Daoy (cell line): ENCODE measurements at places on chromosomes 4 and X. TPM values are rescaled to one million over a fixed set of nuclear protein-coding genes. Genes with fewer than 3 reads are reported as not detected.

DNA sequence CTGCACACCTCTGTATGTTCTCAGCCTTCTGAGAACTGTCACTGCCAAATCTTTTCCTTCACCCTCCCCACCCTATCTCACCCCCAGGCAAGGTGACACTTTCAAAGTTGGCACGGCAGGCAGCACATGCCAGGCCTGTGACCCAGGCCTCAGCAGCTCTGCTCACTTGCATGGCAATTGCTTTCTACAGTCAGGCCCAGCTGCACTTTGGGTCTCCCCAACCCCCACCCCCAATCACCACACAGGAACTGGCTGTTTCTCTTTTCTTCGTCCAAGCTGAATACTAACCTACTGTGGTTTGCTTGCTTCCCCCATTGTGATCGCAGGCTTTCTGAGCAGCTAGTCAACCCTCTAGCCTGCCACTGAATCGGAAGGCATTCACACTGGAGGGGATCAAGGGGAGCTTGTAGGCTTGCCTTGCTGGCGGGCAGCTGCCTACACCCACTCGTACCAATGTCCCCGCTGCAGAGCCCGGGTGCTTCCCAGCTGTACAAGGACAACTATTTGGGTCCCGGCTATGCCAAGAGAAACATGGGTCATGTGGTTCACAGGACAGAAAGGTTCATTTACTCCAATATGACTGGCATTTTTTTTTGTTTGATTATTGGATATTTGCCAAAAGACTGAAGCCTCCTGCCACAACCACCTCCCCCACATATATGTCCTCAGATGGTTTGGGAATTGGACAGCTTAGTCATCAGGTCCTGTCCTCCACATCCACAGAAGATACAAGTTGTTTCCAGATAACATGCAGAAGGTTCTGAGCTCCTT lies 28.1 kb downstream of the SLC25A43 start:
- no peak for DNase-seq

DNA sequence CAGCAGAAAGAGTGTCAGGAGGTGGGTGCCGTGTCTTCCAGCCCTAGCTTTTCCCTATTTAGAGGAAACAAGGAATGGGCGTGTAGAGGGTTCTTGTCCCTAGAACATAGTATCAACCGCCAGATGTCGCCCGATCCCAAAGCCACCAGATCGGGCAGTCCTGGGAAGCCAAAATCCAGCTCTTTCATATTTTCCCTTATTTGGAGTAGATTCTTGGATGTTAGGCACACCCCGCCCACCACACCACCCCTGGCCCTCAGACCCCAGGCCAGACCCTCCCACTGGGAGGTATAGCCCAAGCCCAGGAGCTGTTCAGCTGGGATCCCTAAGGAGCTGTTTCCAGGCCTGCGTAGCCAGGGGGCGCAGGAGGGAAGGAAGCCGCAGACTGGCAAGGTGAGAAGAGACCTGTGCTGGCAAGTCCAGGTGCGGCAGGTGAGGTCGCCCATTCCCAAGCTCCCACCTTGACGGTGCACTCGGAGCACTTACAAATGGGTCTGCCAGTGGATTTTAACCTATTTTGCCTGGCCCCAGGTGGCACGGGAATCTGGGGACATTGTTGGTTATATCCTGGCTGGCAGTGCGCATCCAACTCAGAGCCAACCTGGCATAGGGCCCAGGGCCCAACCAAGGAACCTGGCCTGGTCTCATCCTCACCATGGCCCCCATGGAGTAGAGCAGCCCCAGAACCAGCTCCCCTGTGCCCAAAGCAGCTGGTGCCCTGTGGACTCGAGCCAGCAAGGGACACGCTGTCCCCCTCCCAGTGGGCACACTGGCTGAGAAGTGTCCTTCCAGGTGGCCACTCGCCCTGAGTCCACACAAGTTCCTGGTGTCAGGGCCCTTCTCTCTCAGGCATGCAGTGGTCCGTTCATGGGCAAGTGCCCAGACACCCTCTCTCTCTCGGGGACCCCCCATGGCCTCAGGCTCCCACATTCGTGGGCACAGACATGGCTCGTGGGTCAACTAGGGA lies 811 bp downstream of the FLNA start:
- peak; percentile 68 for DNase-seq

DNA sequence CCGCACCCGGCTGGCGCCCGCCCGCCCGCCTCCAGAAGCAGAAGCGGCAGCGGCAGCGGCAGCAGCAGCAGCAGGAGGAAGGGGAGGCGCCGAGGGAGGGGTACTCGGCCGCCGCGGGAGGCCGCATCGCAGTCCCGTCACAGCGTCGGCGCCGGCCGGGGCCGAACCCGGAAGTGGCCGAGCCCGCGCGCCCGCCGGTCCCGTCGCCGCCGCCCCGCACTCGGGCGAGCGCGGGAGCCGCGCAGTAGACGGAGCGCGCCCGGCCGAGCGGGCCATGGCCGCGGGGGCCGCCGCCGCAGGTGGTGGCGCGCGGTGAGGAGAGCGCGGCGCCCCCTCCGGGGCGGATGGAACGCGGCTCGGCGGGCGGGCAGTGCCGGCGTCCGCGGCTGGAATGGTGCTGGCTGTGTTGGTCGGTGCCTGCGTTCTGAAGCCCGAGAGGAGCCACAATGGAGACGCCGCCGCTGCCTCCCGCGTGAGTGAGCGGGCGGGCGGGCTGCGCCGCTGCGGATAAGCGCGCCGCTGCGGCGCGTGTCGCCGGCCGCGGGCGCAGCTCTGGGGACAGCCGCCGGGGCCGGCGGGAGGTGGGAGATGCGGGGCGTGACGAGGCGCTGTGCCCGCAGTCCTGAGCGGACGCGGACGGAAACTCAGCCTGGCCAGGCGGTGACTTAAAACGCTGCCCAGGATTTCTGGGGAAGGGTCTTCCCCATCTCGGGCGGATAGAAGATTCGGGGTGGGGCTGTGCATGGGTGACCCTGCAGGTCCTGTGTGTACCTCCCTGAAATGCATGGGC lies at the start of gene KLHL2:
Gene KLHL2 (plus strand): TSS at position 131 of the 790 bp plus-strand sequence. CDS start 316 bp downstream, at position 447.
- DNase-seq, result peak; percentile 73

The CFAP97 gene
- 19.6 and 22.3 TPM in 2 replicates for total RNA-seq

- DNase-seq, result no peak
These were observed 27.6 kb downstream of the ADGRG2 start for GRCh38 chrX:19094654-19095053.

- no peak for DNase-seq
These were observed 46.9 kb upstream of the PHKA2 start for GRCh38 chrX:19030805-19031204.

The F11 gene
- not detected in 2 replicates for total RNA-seq

The AKAP4 gene
- total RNA-seq, result not detected in 2 replicates

The ZBTB33 gene
- total RNA-seq, result 12.7 and 14.8 TPM in 2 replicates

The GRK4 gene
- total RNA-seq, result 2.9 and 5.9 TPM in 2 replicates

- DNase-seq, result no peak
These were observed 242.4 kb downstream of the TMA16 start for GRCh38 chr4:163736876-163737275.

- no peak for DNase-seq
These were observed 41.1 kb upstream of the HS3ST1 start for GRCh38 chr4:11469650-11470437.

GRCh38 chr4:87026800-87027495 lies 92.1 kb downstream of the AFF1 start:
- DNase-seq, result no peak
